ENCODE measurements at places on chromosomes 3 and 15. TPM values are rescaled to one million over a fixed set of nuclear protein-coding genes. Genes with fewer than 3 reads are reported as not detected.

The PRRT3 gene
- 0.72 TPM for total RNA-seq

- no peaks in the 10 kb centered on the region for H3K36me3 ChIP-seq
- H3K4me1 ChIP-seq, result no peaks in the 10 kb centered on the region
- H3K27me3 ChIP-seq, result no peaks in the 10 kb centered on the region
- DNase-seq, result no peak
- H3K27ac ChIP-seq, result no peak overlapping the region
- H3K4me3 ChIP-seq, result no peak overlapping the region
Measured at GRCh38 chr15:76208786-76209424, 102.4 kb downstream of the ETFA start.

GRCh38 chr15:46410705-46411104 is 775.9 kb downstream of the SQOR start:
- H3K36me3 ChIP-seq, result no peaks in the 10 kb centered on the region
- H3K4me1 ChIP-seq, result no peaks in the 10 kb centered on the region
- no peaks in the 10 kb centered on the region for H3K27me3 ChIP-seq
- H3K27ac ChIP-seq, result no peak overlapping the region

GRCh38 chr3:172635588-172635987 is 75.3 kb downstream of the NCEH1 start:
- peaks cover 29% of the 10 kb centered on the region for H3K36me3 ChIP-seq
- H3K4me1 ChIP-seq, result peaks cover 3% of the 10 kb centered on the region
- peak overlapping the region; percentile 18 for H3K27ac ChIP-seq
- no peaks in the 10 kb centered on the region for H3K27me3 ChIP-seq
- DNase-seq, result no peak
- H3K4me3 ChIP-seq, result no peak overlapping the region

DNA sequence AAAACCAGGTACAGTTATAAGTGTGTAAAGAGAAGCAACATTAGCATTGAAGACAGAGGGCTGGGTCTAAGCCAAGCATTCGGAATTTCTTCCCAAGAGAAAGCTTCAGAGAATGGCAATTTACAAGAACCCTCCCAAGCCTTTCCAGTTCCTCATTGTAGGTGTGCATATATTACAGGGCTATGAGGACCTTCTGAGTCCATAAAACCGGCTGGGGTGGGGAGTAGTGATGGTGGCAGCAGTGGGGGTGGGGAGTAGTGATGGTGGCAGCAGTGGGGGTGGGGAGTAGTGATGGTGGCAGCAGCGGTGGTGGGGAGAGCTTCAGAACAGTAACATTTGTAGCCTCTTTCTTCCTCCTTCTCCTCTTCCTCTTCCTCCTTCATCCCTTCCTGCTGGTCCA is 368.7 kb upstream of the UMPS start:
- H3K4me3 ChIP-seq, result no peak overlapping the region
- H3K27me3 ChIP-seq, result no peaks in the 10 kb centered on the region
- H3K4me1 ChIP-seq, result no peaks in the 10 kb centered on the region
- no peaks in the 10 kb centered on the region for H3K36me3 ChIP-seq

DNA sequence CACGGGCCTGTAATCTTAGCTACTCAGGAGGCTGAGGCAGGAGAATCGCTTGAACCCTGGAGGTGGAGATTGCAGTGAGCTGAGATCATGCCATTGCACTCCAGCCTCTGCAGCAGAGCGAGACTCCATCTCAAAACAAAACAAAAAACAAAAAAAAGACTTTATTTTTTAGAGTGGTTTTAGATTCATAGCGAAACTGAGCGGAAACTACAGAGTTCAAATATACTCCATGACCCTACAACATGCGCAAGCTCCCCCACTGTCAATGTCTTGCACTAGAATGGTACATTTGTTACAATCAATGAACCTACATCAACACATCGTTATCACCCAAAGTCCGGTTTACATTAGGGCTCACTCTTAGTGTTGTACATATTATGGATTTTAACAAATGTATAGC is 2.2 kb upstream of the CRTAP start:
- H3K27me3 ChIP-seq, result no peaks in the 10 kb centered on the region
- H3K36me3 ChIP-seq, result no peaks in the 10 kb centered on the region
- H3K27ac ChIP-seq, result no peak overlapping the region
- H3K4me3 ChIP-seq, result no peak overlapping the region
- H3K4me1 ChIP-seq, result peaks cover 33% of the 10 kb centered on the region

DNA sequence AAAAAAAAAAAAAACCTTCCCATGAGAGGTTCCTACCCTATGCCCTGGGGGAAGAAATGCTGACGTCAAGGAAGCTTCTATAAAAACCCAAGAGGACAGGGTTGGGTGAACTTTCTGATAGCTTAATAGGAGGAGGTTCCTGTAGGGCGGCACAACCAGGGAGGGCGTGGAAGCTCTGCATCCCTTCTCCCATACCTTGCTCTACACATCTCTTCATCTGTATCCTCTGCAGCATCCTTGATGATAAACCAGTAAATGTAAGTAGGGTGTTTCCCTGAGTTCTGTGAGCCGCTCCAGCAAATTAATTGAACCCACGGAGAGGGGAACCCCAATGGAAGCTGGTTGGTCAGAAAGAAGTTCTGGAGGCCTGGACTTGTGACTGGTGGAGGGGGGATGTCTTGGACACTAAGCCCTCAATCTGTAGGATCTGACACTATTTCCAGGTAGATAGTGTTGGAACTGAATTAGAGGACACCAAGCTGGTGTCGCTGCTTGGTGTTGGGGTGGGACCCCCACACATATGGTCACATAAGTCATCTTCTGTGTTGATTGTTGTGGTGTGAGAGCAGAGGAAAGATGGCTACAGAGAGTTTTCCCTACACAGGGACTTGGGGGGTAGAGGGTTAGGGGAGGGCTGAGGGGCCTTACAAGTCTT is 91.5 kb downstream of the ST6GAL1 start:
- no peak for DNase-seq
- H3K4me3 ChIP-seq, result no peak overlapping the region
- no peak overlapping the region for H3K27ac ChIP-seq
- H3K4me1 ChIP-seq, result no peaks in the 10 kb centered on the region

The SYNPR gene
- not detected for total RNA-seq

DNA sequence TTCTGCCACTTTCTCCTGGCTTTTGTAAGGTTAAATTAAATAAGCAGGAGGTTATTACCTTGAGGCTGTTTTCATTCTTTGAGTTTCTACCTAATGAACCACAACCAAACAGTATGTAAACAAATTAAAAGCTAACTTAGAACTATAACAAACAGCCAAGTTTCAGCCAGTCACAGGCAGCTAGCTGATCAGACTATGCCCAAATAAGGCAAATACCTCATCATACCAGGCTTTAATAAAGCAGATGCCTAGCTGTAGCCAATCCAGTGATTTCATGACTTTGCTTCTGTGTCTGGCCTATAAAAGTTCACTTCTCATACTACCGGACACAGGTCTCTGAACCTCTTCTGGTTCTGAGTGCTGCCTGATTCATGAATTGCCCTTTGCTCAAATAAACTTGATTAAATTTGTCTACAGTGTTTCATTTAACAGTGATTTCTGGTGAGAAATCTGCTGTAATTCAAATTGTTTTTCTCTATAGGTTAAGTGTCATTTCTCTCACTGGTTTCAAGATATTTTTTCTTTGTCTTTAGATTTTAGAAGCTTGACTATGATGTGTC is 24.2 kb downstream of the SH3GL3 start:
- no peak overlapping the region for H3K27ac ChIP-seq
- H3K4me1 ChIP-seq, result no peaks in the 10 kb centered on the region
- H3K36me3 ChIP-seq, result no peaks in the 10 kb centered on the region

The NTRK3 gene
- 0.80 TPM for total RNA-seq

- H3K4me3 ChIP-seq, result no peak overlapping the region
- H3K4me1 ChIP-seq, result no peaks in the 10 kb centered on the region
- no peak overlapping the region for H3K27ac ChIP-seq
- DNase-seq, result no peak
- H3K27me3 ChIP-seq, result no peaks in the 10 kb centered on the region
Measured at GRCh38 chr15:82856397-82857170, 47.2 kb downstream of the WHAMM start.

- no peaks in the 10 kb centered on the region for H3K36me3 ChIP-seq
- H3K4me3 ChIP-seq, result no peak overlapping the region
- no peak for DNase-seq
- no peaks in the 10 kb centered on the region for H3K4me1 ChIP-seq
Measured at GRCh38 chr3:139758654-139759291, 81.0 kb upstream of the NMNAT3 start.

- H3K4me3 ChIP-seq, result no peak overlapping the region
- no peaks in the 10 kb centered on the region for H3K4me1 ChIP-seq
- H3K36me3 ChIP-seq, result no peaks in the 10 kb centered on the region
- H3K27ac ChIP-seq, result no peak overlapping the region
Measured at GRCh38 chr3:119604878-119605277, 7.2 kb downstream of the PLA1A start.

DNA sequence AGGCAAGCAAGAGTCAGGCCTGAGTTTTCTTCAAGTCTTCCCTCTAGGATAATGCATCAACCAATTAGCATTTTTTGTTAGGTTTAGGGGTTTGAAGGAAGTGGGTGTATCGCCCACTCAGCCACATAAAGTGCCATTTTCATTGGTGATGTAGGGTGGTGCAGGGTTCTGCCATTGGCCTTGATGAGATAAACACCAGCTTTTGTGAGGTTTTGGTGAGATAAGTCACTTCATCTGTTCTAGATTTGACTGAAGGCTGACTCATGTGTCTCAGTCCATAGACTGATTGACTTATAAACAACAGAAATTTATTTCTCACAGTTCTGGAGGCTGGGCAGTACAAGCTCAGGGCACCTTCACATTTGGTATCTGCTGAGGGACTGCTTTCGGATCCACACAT is 84.5 kb upstream of the C3orf80 start:
- no peaks in the 10 kb centered on the region for H3K4me1 ChIP-seq
- DNase-seq, result no peak
- H3K36me3 ChIP-seq, result no peaks in the 10 kb centered on the region
- H3K27me3 ChIP-seq, result no peaks in the 10 kb centered on the region
- H3K27ac ChIP-seq, result no peak overlapping the region

- peak overlapping the region; percentile 94 for H3K4me3 ChIP-seq
- DNase-seq, result no peak
- peaks cover 9% of the 10 kb centered on the region for H3K4me1 ChIP-seq
- H3K27me3 ChIP-seq, result no peaks in the 10 kb centered on the region
Measured at GRCh38 chr3:100261485-100261903, 702 bp downstream of the TBC1D23 start.

DNA sequence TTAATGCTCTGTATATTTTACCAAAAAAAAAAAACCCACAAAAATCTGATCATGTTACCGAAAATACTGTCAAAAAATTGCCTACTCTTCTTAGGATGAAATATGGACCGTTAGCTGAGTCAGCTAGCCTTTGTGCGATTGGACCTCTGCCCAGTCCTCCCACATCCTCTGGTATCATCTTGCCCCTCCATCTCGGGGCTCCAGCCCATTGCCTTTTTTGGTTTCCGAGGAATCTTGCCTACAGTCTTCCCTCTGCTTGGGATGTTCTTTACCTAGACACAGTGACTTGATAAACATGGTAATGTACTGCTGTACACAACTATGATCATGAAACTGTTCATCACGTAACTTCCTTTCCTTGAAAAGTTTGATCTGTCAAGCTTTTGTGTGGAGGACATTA is 371.4 kb downstream of the SV2B start:
- no peaks in the 10 kb centered on the region for H3K27me3 ChIP-seq
- no peaks in the 10 kb centered on the region for H3K36me3 ChIP-seq
- H3K4me1 ChIP-seq, result no peaks in the 10 kb centered on the region
- no peak for DNase-seq

DNA sequence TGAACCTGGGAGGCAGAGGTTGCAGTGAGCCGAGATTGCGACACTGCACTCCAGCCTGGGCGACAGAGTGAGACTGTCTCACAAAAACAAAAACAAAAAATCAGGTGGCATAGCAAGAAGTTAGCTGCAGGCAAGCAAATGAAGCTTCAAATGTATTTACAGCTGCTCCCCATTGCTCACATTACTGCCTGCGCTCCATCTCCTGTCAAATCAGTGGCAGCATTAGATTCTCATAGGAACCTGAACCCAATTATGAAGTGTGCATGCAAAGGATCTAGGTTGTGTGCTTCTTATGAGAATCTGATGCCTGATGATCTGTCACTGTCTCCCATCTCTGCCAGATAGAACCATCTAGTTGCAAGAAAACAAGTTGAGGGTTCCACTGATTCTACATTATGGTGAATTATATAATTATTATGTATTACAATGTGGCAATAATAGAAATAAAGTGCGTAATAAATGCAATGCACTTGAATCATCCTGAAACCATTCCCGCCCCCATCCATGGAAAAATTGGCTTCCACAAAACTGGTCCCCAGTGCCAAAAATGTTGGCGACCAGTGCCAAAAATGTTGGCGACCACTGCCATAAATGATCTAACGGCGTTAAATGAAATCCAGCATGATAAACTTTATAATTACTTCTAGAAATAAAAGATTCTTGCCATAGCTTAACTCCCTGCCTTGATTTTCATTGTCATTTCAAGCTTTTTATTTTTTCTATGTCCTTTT is 616.7 kb upstream of the NAALADL2 start:
- no peak for DNase-seq
- H3K36me3 ChIP-seq, result no peaks in the 10 kb centered on the region
- H3K27me3 ChIP-seq, result no peaks in the 10 kb centered on the region
- no peak overlapping the region for H3K4me3 ChIP-seq
- H3K27ac ChIP-seq, result no peak overlapping the region
- no peaks in the 10 kb centered on the region for H3K4me1 ChIP-seq

Measured in esophagus squamous epithelium (tissue), 5 donors.